ENCODE measurements at places on chromosomes 16 and 17.

DNA sequence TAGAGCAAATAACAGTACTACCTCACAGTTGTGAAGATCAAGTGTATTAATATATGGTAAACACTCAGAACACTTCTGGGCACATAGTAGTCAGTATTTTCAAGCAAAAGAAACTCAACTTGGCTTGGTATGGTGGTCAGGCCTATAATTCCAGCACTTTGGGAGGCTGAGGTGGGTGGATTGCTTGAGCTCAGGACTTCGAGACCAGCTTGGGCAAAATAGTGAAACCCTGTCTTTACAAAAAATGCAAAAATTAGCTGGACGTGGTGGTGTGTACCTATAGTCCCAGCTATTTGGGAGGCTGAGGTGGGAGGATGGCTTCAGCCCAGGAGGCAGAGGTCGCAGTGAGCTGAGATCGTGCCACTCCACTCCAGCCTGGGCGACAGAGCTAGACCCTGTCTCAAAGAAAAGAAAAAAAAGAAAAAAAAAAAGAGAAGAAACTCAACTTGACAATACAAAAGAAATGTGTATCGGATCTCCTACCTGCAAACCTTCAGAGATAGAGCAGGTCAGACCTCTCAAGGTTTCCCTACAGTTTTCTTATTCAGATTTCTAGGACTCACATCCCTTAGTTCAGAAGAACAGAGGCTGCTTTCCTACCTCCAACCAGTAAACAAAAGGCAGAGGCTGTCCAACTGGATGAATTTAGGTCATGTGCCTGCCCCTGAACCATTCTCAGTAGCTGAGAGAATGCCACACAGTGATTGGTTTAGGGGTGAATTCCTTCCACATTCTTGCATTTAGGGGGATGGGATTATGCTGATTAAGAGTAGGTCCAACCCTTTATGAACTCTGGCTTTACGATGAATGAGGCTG, 1.7 kb upstream of the KPNA2 start:
- DNase-seq: no peak
- H3K36me3 ChIP-seq: peaks cover 11% of the 10 kb centered on the region
- no peak overlapping the region for H3K27ac ChIP-seq
- H3K4me3 ChIP-seq: no peak overlapping the region
- no peaks in the 10 kb centered on the region for H3K27me3 ChIP-seq

DNA sequence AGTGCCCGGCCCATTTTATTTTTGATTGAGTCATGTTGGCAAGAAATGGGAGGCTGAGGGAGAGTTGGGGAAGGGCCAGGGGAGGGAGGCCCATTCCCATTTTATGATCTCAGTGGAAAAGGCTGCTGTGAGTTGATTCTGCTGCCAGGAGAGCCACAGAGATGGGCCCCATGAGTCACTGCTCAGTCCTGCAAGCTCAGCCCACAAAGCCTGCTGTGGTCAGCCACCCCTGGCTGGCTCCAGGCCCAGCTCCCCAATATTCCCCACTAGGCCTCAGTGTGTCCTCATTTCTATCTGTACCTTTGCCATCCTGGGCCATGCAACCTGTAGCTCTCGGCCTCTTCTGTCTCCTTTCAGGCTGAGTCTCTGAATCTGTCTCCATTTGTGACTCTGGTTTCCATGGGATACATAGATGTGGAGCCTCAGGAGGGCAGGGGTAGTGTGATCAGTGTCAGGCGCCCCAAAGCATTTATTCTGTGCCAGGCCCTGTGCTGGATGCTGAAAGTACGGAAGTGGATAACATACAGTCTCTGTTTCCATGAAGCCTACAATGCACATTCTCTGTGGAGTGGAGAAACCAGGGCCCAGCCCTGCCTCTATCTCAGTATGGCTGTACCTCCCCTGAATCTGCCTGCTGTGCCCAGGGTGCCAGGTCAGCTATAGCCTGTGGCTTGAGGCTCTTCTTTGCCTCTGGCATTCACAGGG, 1.9 kb upstream of the PLEKHG4 start:
- DNase-seq: no peak
- peaks cover 27% of the 10 kb centered on the region for H3K4me1 ChIP-seq
- no peak overlapping the region for H3K4me3 ChIP-seq
- no peaks in the 10 kb centered on the region for H3K27me3 ChIP-seq

- DNase-seq: no peak
- peaks cover 100% of the 10 kb centered on the region for H3K36me3 ChIP-seq
- no peak overlapping the region for H3K27ac ChIP-seq
- no peaks in the 10 kb centered on the region for H3K27me3 ChIP-seq
These were observed 19.2 kb downstream of the SLC16A3 start for GRCh38 chr17:82247856-82248671.

DNA sequence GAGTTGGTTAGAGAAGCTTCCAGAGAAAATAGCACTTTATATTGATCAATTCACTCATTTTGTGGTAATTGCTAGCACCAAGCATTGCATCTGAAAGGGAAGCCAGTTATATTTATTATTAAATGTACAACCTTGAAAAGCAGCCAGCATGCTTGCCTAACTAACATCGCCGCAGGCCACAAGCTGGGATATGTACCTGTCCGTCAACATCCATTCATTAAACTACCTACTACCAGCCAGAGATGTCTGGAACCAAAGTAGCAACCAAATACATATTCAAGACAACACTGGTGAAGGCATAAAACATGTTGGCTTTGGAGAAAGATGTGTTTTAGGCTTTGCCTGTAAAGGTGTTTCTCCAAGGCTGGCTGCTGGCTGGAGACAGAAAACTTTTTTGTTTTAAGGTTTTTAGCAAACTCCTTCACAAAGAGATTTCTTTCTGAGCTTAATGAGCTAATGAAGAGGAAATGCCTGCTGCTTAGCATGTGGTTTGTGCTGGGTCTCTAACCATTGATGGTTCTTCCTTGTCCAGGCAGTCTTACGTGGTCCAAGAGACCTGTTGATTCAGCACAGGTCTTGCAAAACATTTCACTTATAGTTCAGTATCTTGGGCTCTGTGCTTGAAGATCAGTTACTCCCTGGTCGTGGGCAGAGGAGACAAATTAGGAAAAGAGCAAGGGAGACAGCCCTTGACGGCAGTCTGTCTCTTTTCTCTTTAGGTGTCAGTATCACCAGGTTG, 3.1 kb downstream of the ITPRIPL2 start:
- no peaks in the 10 kb centered on the region for H3K36me3 ChIP-seq
- no peak overlapping the region for H3K4me3 ChIP-seq
- DNase-seq: no peak
- H3K27ac ChIP-seq: no peak overlapping the region

Data from CD4-positive, alpha-beta T cell (primary cell).